Hematopoietic multipotent progenitor cell treated with erythropoietin and hydrocortisone succinate and interleukin-3 and kit ligand, for 6 days (in vitro differentiated cells): ENCODE measurements at places on chromosomes 1 and 21.

DNA sequence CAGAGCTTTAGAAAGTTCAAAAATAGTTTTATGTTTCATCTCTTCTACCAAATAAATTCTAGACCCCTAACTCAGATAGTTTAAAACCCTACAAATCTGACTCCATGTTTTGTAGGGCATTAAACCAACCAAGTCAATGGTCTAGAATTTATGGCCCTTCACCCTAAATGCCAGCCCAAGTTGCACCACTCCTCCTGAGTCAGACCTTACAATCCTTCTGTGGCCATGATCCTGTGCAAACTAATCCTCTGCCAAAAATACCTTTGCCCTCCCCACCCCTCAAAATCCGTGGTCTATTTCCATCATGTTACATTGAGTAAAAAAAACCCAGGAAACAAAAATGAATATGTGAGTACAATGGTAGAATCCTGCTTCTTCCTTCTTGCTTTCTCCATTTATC is 179.3 kb downstream of the NR5A2 start:
- DNase-seq, result no peak

GRCh38 chr1:15154480-15155036 is 1.0 kb downstream of the TMEM51 start:
- DNase-seq, result peak; percentile 21

DNA sequence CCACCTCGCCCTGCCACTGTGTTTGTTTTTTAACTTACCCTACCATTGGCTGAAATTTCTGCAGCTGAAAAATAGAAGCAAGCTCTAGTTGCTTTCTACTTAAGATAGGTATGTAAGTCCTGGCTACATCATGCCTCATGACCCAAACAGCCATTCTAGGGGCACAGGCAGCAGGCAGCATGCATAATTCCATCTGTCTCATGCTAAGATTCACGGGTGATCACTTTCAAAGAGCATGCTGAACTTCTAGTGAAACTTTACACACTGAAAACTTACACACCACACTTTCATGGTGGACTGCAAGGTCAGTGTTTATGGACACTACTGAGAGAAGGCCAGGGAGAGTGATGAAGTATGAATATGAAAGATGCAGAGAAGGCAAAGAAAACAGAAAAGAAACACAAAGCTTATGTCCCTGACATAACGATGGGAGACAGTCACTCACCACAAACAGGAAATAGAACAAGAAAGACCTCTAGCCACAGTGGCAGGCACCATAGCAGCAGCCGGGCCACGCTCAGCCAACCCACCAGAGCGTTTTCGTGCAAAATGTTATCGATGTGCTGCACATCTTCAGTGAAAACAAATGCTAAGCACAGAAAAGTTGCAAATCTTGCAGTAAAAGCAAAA is 102.3 kb upstream of the TIAM1 start:
- peak; percentile 29 for DNase-seq

- no peak for DNase-seq
Observed at GRCh38 chr1:163768576-163768975, 446.8 kb downstream of the NUF2 start.

DNA sequence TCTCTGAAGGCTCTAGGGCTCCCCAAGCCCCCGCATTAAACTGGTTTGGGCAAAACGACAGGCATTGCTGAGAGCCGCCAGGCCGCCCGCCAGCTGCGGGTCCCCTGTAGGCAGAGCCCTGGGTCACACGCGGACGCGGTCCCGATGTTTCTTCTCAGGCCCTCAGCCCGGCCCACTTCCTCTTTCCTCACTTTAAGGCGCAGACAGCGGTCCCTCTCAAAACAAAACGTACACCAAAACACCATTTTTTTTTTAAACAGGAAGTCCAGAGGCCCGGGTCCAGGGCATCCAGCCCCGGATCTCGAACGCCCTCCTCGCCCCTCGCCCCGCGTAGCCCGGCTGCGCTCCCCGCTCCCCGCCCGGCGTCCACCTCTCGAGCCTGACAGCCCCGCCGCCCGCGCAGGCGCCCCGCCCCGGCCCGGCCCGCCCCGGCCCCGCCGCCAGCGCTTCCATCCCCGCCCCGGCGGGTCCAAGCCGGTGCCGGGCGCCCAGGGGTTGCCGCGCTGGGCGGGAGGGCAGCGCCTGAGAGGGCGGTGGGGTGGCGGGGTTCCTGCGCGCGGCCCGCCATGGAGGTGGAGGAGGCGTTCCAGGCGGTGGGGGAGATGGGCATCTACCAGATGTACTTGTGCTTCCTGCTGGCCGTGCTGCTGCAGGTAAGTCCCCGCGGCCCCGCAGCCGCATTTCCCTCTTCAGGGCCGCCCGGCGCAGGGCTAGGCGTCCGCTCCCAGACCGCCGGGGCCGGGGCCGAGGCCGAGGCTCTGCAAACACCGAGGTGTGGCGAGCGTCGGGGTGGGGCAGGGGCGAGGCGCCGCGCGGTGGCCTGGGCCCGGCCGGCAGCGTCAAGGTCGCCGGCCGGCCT is at the start of gene SLC22A15:
TSS of gene SLC22A15 (plus strand) at position 452 of the 859 bp plus-strand sequence. CDS start at position 567, 115 bp downstream.
- peak; percentile 88 for DNase-seq

GRCh38 chr1:243554686-243555085 is 295.4 kb downstream of the AKT3 start:
- DNase-seq, result no peak

- DNase-seq, result no peak
Observed at GRCh38 chr1:158999316-159000069, 10.2 kb upstream of the IFI16 start.

GRCh38 chr1:222020553-222020952 is 278.7 kb upstream of the DUSP10 start:
- DNase-seq, result no peak

DNA sequence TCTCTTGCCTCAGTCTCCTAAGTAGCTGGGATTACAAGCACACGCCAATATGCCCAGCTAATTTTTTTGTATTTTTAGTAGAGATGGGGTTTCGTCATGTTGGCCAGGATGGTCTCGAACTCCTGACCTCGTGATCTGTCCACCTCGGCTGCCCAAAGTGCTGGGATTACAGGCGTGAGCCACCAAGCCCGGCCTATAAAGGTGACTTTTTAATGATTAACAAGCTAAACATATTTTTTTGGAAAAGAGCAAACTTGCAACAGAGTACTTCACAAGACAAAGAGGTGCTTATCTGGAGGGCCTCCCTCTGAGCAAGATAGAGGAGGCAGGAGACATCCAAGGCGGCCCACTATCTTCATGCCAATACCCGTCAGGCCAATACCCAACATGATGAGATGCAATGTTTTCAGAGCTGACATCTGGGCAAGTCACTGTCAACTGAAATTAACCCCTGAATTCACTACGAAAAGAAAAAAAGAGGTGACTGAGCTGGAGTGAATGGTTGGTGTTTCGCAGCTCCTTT is 10.5 kb downstream of the BCAR3 start:
- DNase-seq, result peak; percentile 76

DNA sequence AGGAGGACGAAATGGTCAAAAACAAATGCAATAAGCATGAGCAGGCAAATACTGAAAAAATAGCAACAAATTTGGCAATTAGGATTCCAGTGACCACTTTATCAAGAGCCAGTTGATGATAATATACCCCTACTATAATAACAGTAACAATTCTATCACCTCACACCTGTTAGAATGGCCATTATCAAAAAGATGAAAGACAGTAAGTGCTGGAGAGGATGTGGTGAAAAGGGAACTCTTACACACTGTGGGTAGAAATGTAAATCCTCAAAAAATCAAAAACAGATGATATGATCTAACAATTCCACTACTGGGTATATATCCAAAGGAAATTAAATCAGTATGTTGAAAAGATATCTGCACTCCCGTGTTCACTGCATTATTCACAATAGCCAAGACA is 114.3 kb upstream of the GFI1 start:
- no peak for DNase-seq

DNA sequence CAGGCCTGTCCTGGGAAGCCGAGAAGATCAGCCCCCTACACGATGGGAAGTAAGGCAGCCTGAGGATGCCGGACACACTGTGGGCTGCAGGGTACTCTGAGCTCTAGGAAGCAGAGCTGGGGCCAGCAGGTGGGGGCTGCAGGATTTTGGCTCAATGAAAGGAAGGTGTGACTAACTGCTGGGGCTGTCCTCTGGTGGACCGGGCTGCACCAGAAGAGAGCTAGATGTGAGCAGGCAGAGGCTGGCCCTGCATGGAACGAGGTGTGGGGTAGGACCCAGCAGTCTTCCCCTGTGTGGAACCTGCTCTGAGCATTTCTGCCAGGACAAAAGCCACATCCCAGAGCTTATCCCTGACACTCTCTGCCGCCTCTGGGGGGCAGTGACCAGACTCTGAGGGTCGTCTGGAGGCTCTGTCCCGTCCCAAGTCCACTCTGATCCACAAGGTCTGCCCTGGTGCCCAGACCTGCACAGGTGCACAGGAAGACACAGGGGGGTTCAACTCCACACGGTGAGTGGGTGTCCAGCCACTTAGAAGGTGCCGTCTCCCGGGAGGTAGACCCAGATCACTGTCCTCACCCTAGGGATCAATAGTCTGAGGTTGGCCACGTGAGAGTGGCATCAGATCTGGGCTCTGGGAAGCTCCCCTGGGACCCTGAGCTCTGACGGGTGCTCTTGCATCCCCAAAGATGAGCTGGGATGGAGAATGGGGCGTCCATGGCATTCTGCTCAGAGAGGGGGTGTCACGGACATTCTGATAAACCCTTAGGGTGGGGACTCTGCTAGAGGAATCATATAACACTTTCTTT is 187.6 kb upstream of the VAMP3 start:
- no peak for DNase-seq

GRCh38 chr1:183506561-183506960 is 34.3 kb downstream of the SMG7 start:
- no peak for DNase-seq

GRCh38 chr1:91833946-91834345 is 52.0 kb downstream of the TGFBR3 start:
- no peak for DNase-seq

GRCh38 chr1:50978144-50978851 is 8.3 kb downstream of the CDKN2C start:
- DNase-seq, result peak; percentile 70

GRCh38 chr1:42206164-42206563 is 41.6 kb upstream of the GUCA2A start:
- no peak for DNase-seq

DNA sequence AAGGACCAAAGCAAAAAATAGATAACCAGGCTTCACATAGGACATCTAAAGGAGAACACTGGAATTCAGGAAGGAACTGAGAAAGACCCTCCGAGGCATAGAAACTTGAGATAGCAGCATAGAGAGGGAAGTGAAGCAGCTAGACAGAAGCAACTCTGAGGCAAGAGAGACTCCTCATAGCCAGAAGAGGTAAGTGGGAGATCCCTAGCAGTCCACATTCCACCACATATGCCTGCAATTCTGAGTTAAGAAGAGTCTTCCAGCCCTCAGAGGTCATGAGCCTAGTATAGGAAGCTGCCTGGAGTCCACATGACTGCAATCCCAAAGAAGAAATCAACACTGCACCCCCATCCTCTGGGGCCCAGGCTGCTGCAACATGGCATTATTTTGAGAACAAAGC is 13.9 kb upstream of the FGGY start:
- DNase-seq, result no peak

DNA sequence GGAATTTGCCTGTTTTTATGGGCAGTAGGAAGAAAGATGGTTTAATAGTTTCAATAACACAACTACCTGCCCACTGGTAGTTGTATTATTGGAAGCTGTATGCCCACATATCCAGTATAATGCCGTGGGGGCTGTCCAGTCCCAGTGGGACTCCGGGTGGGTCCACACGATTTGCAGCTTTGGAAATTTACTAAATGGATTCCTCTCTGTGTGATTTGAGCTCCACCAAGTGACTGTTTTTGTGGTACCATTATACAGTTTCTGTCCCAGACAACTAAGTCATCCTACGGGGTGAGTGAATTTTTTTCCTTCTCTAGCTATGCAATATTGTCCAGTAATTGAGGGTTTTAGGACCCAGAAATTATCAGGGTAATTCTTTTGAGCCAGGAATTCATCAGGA is 86.8 kb downstream of the PLA2G4A start:
- no peak for DNase-seq

DNA sequence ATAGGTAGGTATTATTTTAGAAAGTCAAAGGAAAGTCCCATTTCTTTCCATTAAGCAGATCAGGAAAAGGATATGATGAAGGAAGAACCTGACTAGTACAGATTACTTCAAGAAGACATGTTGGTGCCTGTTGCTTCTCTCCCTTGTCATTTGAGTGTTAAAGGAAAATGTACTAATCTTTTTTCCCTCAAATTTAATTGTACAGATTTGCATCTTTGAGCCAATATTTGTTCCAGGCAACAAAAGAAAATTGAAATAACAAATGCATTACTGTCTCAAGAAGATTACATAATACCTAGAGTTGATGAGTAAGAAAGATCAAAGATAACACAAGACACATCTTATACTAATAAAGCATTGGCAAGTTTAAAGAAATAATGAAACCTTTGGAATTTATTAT is 566.9 kb upstream of the ZP4 start:
- DNase-seq, result no peak

- DNase-seq, result peak; percentile 26
Observed at GRCh38 chr1:231628207-231628876, 1.8 kb downstream of the DISC1 start.

DNA sequence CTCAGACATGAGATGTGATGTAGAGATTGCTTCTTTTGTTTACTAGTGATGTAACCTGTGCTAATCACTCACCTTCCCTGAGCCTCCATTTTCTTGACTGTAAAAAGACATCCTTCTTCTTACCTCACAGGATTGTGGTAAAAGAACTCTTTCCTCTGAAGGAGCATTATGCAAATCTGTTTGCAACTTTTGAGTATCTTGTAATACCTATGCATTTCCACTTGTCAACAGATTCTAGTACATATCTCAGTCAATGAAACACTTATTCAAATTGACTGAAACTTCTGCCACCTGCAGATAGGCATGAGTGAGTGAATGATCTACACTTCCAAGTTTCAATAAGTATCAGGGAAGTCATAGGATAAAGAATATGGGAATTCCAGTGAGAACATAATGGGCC is 174.7 kb downstream of the HHIPL2 start:
- DNase-seq, result no peak

DNA sequence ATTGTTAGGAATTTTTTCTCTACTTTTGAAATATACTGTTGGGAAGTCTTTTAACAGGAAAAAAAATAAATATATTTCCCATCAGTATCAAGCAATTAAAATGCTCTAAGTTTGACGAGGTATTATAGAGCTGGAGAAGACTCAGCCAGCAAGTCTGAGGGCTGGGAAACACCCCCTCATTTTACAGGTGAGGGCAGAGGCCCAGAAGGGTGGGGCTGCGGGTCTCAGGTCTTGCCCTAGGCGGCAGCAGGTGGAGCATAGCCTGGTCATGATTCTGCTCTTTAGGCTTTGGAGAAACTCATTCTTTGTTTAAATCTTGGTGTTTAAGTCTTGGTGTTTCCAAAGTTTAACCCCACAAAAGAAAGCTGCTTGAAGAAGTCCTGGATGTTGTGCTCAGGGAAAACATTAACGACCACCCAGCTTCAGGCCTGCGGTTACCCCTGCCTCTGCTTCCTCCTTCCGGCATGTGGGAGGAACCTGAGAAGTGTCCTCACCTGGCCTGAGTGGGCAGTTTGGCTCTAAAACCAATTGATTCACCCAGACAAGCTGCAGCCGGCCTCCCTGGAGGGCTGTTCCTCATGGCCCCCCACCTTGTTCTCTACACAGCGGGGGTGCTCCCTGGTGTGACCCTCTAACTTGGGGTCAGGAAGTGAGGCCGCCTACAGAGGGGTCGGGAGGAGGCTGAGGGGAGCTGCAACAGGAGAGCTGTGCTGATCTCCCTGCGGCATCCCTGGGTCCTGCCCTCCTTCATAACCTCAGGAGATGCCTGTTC is 41.7 kb downstream of the OLFML2B start:
- DNase-seq, result no peak
